Stimulated activated CD8-positive, alpha-beta memory T cell treated with anti-CD3 and anti-CD28 coated beads, Interleukin-7, amount 100 ng/mL, for 4 hours (primary cell): ENCODE measurements at places on chromosomes 5 and 9.

- DNase-seq = peak; percentile 16
These were observed 388 bp downstream of the ANKS6 start for GRCh38 chr9:98795970-98796363.

DNA sequence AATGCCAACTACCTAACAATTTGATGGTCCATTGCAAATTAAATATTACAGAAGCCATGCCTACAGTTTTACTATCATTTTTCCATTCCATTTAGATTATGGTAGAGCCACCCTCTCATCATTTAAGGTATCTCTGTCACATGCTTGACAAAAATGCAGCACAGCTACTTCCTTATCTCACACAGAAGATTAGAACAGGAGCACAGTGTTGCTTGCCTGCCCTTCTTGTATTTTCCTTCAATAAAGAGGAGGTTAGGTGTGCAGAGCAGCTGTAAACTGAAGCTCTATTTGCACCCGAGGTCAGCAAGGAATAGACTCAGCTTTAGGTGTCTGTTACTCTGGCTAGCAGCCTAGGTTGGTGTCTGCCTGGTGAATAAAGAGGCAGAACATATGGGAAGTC lies 51.5 kb upstream of the ATP10B start:
- DNase-seq = no peak

- no peak for DNase-seq
These were observed 72.0 kb upstream of the PAPPA start for GRCh38 chr9:116081435-116082115.

DNA sequence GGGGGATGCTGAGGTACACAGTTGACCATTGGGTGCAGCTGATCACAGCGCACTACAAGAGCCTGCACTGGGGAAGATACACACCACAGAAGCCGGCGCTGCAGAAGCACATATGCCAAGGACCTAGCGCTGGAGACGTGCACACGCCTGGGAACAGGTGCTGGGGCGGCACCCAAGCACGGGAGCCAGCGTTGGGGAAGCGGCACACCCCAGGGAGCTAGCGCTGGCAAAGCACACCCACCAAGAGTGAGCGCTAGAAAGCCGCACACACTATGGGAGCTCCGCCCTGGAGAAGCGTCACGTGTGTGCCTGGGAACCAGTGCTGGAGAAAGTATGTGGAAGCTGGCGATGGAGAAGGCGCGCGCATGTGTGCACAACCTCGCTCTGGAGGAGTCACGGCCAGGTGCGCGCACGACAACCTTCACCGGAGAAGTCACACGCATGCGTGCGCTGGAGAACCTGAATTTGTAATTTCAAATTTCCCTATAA lies 4.5 kb downstream of the FANCC start:
- DNase-seq = no peak

- no peak for DNase-seq
These were observed 8.8 kb upstream of the PLIN2 start for GRCh38 chr9:19136129-19136528.

DNA sequence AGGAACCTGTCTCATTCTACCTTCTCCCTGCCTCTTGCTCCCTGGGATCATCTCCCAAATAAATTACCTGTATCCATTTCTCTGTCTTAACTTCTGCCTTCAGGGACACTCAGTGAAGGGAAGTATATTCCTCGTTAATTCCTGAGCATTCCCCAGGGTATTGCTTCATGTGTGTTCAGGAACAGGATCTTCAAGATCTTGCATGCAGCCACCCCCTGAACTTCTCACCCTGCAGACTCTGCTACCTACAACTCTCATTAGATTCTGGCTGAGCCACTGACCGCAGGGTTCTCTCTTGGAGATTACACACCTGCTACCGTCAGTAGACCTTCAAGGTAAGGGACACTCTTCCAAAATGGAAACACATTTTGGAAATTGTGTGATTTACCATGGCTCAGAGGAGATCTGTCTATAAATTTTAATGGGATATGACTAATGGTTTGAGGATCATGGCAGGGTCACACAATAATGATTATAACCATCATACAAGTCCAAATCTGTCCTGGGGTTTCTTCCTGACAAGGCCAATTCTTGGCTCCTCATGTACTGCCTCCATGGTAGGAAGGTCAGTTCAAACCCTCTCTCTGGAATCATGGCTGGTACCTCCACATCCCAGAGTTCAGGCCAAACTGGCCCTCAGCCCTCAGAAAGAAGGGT lies 38.9 kb upstream of the UGCG start:
- DNase-seq = no peak

- DNase-seq = no peak
These were observed 153.4 kb downstream of the HSPA4 start for GRCh38 chr5:133205204-133205603.

DNA sequence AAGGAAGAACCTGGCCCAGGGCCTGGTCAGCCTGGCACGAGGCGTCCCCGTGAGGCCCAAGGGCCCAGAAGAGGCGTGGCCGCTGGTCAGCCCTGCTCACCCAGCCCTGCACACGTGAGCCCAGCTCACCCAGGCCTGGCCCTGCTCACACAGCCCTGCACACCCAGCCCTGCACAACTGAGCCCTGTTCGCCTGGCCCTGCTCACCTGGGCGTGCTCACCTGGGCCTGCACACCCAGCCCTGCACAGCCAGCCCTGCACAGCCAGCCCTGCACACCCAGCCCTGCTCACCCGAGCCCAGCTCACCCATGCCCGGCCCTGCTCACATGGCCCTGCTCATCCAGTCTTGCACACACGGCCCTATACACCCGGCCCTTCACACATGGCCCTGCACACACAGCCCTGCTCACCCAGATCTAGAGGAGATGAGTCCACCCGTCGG lies 2.1 kb downstream of the ZDHHC11 start:
- no peak for DNase-seq

GRCh38 chr5:176601901-176602482 lies 8.0 kb downstream of the GPRIN1 start:
- DNase-seq = no peak

DNA sequence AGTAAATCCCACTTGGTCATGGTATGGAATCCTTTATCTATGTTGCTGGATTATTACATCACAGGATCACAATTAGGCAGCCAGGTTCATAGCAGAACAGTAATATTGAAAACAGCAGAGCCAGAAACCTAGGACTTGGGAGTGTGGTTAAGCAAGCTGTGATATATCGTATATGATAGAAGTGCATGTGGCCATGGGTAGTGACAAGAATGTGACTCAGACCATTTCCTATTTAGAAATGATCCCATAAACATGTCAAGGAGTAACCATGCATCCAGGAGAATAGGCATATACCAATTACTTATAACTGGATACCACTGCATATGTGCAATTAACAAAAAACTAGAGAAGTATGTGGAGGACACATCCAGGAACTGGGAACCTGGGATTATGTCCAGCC lies 31.2 kb downstream of the AMBP start:
- DNase-seq = no peak

DNA sequence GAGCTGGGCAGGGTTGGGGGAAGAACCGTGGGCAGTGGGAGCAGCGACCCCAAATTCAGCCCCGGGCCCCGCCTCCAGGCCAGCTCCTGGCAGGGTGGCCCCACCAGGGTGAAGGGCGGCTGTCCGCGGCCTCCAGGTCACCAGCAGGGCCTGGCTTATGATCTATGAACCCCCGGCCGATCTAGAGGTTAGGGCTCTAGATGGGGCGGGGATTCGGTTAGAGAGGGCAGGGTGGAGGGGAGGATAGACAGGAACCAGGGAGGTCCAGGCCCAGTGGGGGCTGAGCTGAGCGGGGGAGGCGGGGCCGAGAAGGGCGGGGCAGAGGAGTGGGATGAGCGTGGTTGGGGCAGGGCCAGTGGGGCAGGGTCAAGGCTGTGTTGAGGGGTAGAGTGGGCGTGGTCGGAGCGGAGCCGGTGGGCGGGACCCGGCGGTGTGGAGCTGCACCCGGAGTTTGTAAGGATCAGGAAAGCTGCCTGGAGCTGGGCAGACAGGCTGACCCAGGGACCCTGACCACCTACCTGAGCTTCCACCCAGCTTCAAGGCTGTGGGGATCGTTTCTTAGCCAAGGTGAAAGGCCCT lies 29.3 kb upstream of the OBP2B start:
- DNase-seq = no peak

DNA sequence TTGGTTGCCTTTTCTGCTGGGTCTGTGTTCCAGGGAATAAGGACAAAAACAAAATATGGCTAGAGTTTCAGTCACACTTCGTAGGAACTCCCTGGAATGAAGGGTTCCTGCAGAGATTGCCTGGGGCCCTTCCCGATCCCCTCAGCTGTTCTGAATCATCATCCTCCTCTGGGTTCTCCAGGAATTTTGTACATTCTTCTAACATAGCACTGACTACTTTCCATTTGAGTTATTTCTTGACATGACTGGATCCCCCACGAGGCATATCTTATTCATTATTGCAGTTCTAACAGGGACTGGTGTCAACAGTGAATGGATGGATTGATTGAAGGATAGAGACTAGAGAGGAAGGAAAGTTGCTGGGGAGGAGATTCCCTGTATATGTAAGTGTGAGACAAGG lies 49.2 kb upstream of the TNC start:
- no peak for DNase-seq

DNA sequence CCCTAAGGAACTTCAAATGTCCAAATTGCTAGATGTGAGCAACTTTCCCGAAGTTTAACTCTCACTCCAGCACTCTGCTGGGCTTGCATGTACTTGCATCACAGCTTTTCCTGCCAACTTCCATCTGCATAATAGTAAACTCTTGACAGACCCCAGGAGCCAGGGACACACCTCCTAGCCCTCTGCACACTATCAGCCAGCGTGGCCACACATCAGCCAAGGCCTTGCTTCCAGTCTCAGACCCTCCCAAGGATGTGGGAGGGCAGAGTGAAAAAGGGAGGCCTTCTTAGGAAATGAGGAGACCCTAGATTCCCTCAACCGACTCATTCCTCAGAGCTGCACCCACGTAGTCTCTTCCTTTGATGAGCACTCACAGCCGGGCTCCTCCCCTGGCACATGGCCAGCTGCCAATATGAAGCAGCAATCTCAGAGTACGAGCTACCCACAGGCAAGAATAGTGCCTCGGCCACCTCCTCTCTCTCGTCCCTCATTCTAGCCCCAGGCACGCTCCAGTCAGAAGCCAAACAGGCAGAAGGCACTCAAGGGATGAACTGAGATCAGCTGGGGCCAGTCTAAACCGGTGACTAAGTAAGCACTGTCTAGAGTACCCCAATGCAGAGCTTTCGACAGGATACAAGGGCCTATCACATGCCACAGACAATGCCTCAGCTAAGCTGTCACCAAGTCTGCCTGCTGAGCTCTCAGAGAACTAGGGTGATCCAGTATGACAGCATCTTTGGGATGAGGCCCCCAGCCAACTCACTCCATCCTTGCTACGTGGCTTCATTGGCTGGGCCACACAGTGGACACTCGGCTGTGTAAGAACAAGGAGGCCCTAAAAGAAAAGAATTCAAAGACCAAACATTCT lies 2.3 kb downstream of the P4HA2 start:
- DNase-seq = no peak

- DNase-seq = no peak
These were observed 114.0 kb downstream of the PIP5K1B start for GRCh38 chr9:68819065-68819464.

- DNase-seq = no peak
These were observed 471 bp upstream of the GHR start for GRCh38 chr5:42422656-42423280.

GRCh38 chr5:180010636-180011035 lies 60.9 kb downstream of the RNF130 start:
- no peak for DNase-seq

GRCh38 chr5:55724281-55724680 lies 12.2 kb upstream of the SLC38A9 start:
- no peak for DNase-seq

DNA sequence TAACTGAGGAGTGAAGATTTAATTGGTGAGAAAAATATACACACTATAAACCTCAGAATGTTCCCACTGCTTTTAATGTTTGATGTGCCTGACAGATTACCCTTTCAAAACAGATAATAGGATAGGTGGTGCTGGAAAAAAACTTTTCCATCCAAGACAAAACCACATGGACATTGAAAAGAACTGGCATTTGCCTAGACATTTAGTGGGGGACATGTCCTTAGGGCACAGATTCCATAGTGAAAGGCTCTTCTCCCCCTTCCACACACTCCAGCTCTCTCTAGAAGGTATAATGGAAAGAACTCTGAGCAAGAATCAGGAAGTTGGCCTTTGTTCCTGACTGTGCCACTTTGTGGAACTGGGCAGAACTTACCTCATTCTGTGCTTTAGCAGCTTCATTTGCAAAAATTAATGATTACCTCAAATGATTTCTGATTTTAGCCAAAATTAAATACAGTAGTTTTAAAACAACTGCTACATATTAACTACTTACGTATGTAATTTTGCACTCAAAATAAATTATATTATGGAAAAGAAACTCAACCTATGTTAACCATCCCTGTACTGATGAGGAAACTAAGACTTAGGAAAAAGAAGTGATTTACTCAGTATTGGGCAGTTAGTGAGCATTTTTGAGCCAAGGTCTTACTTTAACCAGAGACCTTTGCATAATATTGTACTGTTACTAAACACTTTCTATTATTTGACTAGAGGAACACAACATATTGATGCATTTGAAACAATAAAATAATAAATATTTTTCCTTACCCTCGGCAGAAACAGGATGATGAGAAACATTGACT lies 43.3 kb downstream of the TMC1 start:
- DNase-seq = no peak

DNA sequence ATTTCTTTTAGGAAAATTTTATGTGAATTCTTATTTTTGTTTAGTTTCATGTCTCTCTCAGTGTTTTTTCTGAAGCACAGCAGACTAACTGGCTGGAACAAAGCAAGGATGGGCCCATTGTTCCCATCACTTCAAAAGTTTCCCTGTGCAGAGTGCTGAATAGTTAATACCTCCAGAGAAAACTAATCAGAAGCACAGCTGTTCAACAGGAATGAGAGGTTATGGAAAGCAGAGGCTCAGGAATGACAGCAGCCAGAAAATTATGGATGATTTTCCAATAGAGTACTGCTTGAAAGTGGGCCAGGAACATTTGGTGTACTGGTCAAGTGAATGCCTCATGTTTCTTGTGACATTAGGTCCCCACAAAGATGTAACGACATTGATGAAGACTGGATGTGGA lies 173.0 kb upstream of the TARS1 start:
- no peak for DNase-seq

- DNase-seq = no peak
These were observed 44.5 kb upstream of the DPYSL3 start for GRCh38 chr5:147554261-147554817.

GRCh38 chr9:95953986-95954385 lies 78.5 kb downstream of the ERCC6L2 start:
- DNase-seq = no peak
